ENCODE measurements at places on chromosomes 16 and 17.

GRCh38 chr17:34622862-34623623 is 43.7 kb downstream of the TMEM132E start:
- no peak for DNase-seq

DNA sequence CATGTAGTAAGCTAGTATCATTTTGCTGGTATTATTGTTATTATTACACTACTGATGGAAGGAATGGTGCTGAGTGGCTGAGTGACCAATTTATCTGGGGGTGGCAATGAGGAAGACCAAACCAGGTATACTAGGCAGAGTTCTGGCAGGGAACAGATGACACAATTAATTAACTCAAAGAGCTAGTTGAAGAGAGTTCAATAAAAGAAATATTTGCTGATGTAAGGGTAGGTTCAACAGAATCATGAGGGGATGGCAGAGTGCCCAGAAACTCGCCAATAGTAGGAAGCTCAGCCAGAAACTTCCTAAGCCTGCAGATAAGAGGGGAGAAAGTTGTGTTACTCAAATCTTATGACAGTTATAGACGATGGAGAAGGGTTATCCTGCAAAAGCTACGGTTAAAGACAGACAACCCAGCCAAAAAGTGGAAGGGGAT is 352.5 kb downstream of the KCNJ2 start:
- DNase-seq, result no peak

DNA sequence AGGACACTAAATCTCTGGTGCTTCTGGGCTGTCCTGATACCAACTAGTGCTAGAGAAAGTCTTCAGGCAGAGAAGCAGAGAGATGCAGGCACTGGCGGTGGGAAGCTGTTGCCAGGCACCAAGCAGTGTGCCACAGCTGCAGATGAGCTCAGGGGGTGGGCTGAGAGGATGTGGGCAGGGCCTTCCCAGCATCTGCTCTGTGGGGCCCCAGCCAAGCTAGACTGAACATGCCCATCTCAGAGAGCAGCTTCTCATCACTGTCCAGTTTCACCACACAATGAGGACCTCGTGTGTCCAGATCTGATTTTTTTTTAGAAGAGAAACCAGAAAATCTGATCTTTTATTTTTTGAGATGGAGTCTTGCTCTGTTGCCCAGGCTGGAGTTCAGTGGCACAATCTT is 17.1 kb downstream of the PSKH1 start:
- no peak for DNase-seq

GRCh38 chr17:40103071-40103661 is 2.8 kb upstream of the NR1D1 start:
- DNase-seq, result no peak

DNA sequence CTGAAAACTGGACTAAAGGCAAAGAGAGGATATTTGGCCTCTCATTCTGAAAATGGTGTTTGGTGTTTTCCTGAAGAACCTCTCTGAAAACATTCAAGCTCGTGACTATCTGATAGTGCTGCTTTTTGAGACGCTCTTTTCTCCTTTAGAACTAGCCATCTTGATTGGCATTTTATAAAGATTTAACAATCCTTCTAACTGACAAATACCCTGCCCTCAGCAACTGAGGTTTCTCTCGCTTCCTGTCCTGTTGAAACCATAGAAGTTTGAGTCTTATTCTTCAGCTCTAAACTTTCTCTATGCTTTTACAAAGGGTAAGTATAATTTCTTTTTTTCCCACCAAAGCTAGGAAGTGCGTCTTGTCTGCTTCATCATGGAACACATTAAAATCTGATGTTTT is 13.3 kb downstream of the CNEP1R1 start:
- DNase-seq, result no peak

- DNase-seq, result no peak
These were observed 8.3 kb downstream of the TRIM65 start for GRCh38 chr17:75888484-75888883.

DNA sequence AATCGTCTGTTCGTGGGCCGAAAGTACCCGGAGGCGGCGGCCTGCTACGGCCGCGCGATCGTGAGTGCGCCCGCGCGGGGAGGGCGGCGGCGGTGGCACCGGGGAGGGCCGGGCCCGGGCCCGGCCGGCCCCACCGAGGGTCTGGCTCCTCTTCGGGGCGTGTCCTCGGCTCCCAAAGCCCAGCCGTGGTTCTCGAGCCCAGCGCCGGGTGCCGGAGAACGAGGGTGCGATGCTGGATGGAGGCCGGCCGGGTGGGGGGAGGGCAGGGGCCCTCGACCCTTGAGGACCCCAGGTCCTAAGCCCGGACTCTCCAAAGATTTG is 375 bp downstream of the STUB1 start:
- no peak for DNase-seq

- DNase-seq, result no peak
These were observed 144.6 kb upstream of the PLCG2 start for GRCh38 chr16:81634380-81635062.

- no peak for DNase-seq
These were observed 4.8 kb downstream of the B9D1 start for GRCh38 chr17:19357761-19358160.

GRCh38 chr17:64546716-64547115 is 39.9 kb downstream of the CEP95 start:
- DNase-seq, result no peak

DNA sequence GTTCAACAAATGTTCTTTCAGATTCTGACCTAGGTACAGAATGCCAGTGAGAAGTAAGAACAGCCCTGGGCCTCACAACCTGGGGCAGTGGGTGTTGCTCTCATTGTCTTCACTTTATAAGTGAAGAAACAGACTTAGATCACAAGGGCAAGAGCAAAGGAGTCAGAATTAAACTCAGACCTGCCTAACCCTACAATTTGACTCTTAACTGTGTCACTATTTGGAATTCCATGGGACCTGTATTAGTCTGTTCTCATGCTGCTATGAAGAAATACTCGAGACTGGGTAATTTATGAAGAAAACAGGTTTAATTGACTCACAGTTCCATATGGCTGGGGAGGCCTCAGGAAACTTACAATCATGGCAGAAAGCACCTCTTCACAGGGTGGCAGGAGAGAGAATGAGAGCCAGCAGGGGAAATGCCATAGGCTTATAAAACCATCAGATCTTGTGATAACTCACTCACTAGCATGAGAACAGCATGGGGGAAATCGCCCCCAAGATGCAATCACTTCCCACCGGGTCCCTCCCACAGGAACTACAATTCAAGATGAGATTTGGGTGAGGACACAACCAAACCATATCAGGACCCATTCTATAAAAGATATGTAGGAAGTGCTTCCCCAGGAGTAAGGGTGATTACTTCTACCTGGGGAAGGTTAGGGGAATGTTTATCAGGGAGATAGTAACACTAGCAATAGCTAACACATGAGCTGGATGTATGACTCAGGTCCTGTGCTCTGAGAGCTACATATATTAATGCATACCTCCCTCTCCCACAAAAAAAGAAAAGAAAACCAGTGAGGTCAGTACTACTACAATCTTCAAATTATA is 270.1 kb downstream of the SOX9 start:
- DNase-seq, result no peak

DNA sequence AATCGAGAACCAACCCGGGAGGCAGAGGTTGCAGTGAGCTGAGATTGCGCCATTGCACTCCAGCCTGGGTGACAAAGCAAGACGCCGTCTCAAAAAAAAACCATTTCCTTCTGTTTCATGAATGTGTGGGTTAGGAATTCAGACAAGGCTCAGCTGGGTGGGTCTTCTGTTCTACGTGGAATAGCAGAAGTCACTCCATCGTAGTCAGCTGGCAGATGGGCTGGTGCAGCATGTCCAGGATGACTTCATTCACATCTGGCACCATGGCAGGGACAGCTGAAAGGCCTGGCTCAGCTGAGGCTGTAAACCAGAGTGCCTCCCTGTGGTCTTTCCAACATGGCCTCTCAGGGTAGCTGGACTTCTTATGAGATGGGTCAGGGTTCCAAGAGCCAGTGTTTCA is 89.0 kb downstream of the C17orf67 start:
- DNase-seq, result no peak

DNA sequence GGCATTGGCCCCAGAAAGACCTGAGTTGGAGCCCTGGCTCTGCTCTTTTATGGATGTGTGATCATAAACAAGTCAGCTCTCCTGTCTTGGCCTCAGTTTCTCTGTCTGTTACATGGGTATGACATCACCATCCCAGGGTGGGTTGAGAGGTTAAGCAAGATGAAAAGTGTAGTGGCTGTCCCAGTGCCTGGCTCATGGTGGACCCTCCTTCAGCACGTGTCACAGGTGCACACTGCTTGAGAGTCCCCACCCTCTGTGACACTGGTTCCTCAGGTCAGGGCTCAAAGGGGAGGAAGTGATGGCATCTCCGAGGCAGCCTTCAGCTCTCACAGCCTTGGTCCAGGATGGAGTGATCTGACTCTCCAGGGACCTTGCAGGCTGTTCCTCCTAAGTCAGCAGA is 218.4 kb downstream of the HAPSTR1 start:
- no peak for DNase-seq

DNA sequence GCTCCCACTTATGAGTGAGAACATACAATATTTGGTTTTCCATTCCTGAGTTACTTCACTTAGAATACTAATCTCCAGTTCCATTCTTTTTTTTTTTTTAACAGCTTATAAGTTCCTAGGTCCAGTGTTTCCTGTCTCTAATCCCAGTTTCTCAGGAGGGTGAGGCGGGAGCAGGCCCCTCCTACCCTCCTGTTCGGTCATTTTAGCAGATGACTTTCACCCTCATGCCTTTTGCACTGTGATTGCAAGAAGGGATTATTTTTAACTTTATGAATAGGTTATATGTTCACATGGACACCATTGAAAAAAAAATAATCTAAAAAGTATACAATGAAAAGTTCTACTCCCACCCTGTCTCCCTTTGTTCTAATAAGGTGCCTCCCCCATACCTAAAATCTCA is 47.6 kb downstream of the CDH1 start:
- no peak for DNase-seq

DNA sequence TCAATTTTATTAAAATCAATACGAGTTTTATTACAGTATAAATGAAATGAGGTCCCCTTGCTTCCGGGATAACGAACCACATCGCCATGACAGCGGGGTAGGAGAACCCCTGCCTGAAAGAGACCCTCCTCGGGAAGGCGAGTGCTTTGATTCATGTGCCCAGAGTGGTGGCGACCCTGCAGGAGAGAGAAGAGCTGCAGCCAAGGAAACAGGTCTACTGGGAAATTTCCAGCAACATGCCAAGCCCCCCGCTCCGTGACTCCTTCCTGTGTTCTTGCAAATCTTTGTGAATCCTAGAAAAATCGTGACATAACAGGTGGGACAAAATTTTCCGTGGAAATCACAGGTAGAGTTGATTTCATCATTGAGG is 162.5 kb downstream of the WSCD1 start:
- no peak for DNase-seq

DNA sequence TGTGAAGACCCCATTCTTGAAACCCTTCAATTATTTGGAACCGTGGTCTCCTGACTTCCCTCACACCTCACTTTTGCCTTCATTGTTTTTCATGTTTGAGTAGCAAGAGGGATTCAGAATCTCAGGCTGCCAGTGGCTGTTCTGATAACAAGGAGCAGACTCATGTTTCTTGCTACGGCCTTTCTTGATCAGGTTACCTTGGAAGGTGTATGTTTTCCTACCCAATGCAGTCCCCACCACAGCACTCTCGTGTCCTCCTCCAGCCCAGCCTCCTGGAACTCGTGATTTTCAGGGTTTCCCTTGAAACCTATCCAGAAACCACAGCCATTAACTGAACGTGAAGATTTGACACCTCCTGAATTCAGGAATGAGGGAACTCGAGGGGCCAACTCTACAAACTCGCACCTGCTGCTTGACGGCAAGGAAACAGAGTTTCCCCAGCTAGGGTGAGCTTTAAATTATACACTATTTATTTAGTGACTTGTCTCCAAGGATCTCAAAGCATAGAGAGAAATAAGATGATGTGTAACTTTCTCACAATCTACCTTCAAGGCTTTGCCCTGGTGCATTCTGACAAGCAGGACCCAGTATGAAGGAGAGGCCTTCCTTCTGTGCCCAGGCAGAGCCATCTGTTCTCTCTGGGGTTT is 1.6 kb downstream of the ZFHX3 start:
- no peak for DNase-seq

DNA sequence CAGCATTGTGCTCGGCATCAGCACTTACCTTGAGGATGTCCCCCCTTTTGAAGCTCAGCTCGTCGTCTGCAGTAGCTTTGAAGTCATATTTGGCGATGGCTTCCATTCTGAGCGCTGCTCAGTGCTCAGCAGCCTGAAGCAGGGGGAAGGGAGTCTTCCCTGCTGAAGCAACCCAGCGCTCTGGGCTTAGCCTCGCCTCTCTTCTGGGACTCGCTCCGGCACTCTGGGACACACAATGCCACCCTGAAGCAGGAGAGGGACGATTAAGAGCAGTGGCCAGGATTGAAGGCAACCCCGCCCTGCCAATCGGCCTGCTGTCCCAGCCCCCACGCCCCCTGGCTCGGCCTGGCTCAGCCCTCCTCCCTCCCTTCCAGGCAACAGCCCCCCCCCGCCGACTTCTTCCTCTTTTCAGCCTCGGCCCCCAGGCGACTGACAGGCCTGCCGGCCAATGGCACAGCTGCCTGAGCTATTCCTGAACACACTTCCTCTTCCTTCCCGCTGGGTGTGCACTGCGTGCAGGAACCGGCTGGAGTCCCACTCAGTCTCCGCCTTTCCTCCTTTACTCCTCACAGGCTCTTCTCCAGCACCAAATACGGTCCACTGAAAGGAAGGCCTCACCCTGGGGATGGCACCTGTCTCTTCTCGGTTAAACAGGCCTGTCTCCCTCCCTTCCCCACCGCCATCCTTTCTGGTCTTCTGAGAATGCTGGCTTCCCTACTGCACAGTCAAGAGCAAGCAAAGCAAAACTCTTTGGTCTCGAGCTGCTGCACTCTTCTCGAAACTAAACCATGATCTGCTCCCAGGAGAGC is 11.8 kb downstream of the GRB2 start:
- DNase-seq, result peak; percentile 63

DNA sequence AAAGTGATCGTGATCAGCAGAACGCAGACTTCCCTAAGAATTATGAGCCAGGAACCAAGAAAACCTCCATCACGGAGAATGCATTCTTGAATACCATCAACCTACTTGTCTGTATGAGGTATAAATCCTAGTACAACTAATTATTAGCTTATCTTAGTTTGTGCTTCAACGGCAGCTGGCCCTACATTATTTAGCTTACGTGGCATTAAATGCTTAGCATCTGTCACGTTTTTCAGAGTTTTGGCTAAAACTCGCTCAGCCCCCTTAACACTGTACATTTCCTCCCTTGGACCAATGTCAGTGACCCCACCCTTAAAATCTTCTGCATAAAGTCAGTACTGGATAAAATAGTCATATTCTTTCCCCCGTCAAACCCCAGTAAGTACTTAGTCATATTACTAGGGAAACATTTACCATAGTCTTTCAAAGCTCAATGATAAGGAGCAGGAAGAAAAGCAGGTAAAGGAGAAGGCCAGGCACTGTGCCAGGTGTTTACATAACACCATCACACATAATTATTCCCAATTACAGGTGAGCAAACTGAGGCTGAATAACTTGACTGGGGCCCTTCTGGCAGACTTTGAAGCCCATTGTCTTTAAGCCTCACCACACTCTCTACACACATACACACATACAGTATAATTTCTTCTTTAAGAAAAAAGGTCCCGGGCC is 16.6 kb upstream of the TXNDC11 start:
- no peak for DNase-seq

DNA sequence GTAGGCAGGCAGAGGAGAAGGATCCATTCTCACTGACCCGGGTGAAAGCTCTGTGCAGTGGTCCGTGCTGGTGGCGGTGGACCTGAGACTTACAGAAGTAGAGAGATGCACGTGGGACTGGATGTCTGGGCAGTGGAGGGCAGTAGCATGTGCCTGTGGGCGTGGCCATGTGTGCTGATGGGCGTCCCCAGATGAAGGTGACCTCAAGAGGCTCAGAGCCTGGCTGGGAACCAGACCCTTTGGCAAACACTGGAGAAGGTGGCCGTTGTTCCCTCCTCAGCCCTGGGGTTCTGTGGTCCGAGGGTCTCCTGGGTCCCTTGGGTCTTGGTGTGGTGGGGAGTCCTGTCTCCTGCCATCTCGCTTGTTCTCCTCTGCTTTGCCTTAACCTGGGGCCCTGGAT is 15.6 kb downstream of the WSCD1 start:
- DNase-seq, result no peak

Data from T-helper 1 cell (primary cell).